ENCODE measurements at places on chromosomes 3 and 15.
A peak's percentile ranks its signal among the peaks of the same experiment; 100 is the strongest.

DNA sequence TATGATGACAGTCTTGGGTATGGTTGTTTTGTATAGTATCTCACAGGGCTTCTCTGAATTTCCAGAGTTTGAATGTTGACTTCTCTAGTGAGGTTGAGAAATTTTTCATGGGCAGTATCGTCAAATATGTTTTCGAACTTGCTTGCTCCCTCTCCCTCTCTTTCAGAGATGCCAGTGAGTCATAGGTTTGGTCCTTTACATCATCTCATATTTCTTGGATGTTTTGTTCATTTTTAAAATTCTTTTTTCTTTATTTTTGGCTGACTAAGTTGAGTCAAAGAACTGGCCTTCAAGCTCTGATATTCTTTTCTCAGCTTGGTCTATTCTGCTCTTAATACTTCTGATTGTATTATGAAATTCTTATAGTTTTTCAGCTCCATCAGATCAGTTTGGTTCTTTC is 282.3 kb upstream of the NECTIN3 start:
- no peak for DNase-seq

DNA sequence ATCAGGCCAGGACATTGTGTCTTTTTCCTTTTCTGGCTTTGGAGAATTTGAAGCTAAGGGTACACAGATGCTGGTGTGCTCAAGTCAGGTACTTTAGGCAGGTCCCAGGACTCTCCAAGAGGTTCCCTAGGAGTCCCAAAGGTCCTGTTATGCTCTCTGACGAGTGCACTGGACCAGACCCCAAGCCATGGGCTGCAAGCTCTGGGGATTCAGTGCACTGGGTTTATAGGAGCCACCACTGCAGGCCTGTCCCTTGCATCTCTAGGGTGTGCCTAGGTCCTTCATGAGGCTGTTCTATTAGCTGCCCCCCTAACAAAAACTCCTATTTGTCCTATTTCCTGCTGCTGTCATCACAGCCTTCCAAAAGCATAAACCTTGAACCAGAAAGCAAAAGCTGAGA is 31.9 kb upstream of the BFSP2 start:
- no peak for DNase-seq

DNA sequence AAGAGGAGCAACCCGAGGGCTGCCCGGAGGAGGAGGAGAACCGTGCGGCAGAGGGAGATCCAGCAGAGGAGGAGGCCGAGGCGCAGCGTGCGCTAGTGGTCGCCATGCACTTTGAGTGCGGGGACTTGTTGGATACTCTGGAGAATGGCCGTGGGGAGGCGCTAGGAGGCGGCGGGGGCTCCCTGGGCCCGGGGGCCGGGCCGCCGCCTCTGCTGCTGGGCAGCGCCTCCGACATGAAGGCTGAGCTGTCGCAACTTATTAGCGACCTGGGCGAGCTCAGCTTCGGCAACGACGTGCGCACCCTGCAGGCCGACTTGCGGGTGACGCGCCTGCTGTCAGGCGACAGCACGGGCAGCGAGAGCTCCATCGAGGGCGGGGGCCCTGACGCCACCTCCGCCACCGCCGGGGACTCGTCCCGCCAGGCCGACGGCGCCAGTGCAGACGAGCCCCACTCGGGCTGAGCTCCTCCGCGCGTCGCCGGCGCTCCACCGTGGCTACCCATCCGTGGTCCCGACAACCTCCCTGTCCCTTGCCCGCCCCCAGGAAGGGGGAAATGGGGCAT is 2.0 kb downstream of the FAM43A start:
- peak; percentile 79 for DNase-seq

GRCh38 chr3:186530415-186530814 is 13.8 kb downstream of the CRYGS start:
- DNase-seq: no peak

DNA sequence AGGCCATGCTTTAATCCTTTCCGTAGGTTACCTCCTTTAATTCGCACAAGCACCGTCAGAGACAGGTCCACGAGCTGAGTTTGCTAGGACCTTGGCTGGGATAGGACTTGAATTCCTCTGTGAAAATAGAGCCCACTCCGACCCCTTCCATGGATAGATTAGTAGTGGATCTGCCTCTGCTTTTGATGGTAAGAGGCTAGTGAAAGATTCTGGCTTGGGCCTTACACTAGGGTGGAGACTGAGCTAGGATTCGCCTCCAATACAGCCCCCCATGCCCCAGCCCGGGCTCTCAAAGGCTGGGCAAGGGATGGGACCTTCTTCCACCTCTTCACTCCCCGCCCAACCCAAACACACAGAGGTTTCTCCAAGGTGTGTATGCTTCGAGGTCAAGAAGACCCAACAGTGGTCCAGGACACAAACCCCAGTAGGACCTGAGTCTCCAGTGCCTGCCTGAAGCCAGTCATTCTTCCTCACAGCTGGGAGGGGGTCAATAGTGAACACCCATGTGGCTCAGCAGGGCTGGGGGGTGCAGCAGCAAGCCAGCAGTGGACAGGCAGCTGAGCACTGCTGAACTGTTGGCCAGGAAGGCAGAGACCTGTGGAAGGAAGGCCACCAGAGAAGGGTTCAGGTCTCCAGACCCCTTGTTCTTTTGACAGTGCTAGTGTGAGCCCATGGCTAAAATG is 75.7 kb downstream of the SPSB4 start:
- DNase-seq: no peak

- no peak for DNase-seq
Observed at GRCh38 chr3:12312010-12312409, 23.1 kb downstream of the PPARG start.

DNA sequence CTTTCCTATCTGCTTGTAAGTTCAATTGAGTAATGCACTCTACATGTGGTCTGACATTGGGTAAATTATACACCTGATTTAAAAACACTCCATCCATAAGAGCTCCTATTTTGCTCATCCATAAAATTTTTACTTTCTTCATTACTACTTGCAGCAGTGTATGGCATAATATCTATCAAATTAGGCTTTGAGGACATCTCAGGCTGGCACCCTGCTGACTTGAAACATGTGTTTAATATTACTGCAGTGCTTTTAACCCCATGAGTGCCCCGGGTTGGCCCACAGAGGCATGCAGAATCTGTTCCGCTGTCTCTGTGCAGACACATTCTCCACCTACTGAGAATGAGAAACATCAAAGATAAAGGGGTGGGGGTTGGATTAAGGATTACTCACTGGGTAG is 249.9 kb upstream of the DNAJC19 start:
- DNase-seq: no peak

GRCh38 chr3:192005989-192006388 is 545.0 kb downstream of the PYDC2 start:
- no peak for DNase-seq

DNA sequence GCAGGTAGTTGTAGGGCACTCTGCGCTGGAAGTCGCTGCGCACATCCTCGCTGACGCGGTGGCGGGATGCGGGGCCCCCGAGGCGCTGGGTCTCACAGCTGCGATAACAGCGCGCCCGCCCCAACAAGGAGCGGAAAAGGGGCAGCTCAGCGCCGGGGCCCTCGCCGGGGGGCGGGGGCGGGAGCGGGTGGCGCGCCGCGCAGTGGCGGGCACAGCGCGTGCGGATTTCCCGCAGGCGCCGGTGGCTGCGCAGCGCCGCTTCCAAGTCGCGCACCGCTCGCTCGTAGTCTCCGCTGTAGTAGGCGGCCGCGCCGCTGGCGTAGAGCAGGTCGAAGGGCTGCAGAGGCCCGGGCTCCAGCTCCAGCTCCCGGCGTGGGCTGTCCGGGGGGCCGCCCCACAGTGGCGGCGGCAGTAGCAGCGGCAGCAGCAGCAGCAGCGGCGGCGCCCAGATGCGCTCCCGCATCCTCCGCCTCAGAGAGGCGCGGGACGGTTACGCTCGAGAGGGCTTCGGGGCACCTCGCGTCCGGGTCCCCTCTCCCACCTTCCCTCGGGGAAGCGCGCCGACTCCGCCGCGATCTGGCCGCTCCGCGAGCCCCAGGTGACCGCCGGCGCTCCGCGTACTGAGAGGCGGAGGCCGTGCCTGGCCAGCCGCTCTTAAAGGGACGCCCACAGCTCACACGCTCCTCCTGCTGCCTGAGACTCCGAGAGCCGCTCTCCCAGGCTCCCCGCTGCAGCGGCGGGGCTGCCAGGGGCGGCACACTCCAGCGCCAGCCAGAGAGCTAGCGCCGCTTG is at the start of gene P3H2:
TSS of gene P3H2 (minus strand) at position 629 of the 792 bp plus-strand sequence. CDS start at position 463, 166 bp downstream.
- peak; percentile 26 for DNase-seq

DNA sequence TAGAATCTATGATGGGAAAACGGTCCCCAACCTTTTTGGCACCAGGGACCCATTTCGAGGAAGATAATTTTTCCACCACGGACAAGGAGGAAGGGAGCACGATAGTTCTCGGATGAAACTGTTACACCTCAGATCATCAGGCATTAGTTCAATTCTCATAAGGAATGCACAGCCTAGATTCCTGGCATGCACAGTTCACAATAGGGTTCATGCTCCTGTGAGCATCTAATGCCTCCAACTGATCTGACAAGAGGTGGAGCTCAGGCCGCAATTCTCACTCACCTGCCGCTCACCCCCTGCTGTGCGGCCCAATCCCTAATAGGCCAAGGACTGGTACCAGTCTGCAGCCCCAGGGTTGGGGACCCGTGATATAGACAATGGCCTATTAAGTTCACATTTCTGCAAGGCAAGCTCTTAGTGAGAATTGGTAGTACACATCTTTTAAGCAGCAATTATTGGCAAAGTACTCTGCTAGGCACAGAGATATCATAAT is 26.5 kb downstream of the CD200R1 start:
- no peak for DNase-seq

GRCh38 chr15:43514241-43515057 is 3.0 kb upstream of the MAP1A start:
- DNase-seq: no peak

DNA sequence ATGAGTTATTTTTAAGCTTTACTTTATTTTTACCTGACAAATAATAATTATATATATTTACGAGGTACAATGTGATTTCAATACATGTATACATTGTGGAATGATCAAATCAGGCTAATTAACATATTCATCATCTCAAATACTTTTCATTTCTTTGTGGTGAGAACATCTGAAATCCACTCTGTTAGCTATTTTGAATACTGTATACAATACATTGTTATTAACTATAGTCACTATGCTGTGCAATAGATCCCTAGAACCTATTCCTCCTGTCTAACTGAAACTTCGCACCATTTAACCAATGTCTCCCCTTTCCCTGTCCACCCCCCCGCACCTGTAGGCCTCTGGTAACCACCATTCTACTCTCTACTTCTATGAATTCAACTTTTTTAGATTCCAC is 7.9 kb upstream of the SPPL2A start:
- DNase-seq: no peak

DNA sequence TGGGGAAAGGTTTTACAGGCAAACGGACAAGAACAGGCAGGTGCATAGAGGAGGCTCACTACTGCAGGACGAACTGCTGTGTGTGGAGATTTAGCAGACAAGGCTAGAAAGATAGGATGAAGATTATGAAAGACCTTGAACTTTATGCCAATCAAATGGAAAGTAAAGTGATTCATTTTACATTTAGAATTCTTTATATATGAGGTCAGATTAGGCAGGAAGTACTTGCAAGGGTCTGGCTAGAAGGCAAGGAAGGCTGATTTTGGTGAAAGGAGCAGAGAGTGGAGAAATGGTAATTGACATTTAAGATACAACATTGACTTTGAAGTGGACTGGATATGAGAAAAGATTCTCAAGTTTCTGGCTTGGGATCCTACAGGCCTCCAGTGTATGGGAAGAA is 33.6 kb downstream of the PLSCR4 start:
- DNase-seq: no peak

DNA sequence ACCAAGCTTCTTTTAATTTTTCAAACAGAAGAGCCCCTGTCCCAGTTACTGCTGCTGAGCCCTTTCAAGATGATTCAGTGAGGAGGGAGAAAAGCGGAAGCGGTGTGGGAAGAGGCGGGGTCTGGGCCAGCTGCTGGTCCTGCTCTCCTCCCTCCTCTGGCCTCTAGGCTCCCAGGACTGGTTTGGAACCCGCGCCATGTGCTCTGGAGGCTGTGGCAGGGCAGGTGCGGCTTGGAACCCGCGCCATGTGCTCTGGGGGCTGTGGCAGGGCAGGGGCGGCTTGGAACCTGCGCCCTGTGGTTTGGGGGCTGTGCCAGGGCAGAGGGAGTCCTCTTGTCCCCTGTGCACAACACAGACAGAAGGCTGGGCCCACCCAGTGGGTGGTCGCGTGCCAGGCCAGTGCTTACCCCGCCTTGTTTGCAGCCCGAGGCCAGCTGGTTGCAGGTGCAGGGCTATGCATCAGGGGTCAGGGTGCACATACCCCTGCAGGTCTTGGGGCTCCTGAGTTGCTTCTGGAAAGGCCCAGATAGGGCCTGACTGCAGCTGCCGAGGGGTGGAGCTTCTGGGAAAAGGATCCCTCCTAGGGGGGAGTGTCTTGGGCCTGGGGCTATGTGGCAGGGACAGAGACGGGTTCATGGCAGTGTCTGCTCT is 12.2 kb downstream of the ALG1L2 start:
- no peak for DNase-seq

- DNase-seq: no peak
Observed at GRCh38 chr3:188148318-188148717, 5.6 kb upstream of the LPP start.

GRCh38 chr15:40323239-40323952 is at the start of gene INAFM2:
INAFM2 (plus strand) TSS chr15:40323692; CDS start chr15:40324056, 364 bp downstream.
- peak; percentile 72 for DNase-seq

DNA sequence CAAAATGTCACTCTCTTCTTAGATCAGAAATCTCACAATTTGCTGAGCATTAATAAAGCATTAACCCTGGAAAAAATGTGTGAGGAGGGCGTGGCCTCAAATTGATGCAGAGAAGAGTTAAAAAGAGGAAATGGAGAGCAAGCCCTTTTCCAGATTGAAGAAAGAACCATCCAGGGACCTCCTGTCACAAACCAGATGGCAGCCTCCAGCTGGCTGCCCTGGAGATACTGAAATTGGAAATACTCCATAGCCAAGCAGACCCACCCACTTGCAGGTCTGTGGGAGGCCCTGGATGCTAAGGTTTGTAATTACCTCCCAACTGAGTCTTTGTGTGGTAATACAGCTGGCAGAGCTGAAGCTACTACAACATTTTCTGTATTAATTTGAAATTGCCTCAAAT is 214.9 kb downstream of the IL20RB start:
- no peak for DNase-seq

GRCh38 chr15:63332367-63333124 is 49.1 kb downstream of the CA12 start:
- DNase-seq: no peak

DNA sequence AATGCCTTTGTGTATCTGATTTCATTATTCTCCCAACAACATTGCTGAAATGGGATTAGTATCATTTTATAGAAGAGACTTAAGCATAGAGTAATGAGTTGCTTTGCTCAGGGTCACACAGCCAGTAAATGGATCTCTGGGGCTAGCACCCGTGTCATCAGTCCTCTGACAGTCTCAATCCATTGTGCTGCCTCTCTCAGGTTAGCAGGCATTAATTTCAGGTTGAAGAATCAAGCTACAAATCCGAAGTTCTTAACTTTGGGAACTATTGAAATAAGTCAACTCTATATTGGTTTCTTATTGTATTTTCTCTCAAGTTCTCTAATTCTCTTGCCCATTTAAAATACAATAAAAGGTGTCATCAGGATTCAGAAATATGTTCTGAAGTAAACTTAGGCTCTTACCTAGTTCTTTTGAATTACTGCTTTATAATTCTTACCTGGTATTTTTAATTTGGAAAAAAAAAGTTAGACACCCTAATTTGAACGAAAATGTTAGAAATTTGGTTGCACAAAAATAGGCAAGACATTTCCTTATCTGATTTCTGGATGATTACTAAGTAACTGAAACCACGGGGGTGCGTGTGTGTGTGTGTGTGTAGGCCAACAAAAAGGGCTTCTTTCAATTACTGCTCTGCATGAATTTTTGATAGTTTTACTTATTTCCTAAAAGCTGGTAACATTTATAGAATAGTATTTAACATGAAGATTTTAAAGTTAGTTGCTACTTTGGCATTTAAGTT is 189.8 kb downstream of the MBNL1 start:
- no peak for DNase-seq

- DNase-seq: no peak
Observed at GRCh38 chr15:60006203-60006862, 2.2 kb downstream of the FOXB1 start.

All from NCI-H2107 (cell line).